NCI-H146 (cell line): ENCODE measurements at places on chromosomes 11 and 22.

DNA sequence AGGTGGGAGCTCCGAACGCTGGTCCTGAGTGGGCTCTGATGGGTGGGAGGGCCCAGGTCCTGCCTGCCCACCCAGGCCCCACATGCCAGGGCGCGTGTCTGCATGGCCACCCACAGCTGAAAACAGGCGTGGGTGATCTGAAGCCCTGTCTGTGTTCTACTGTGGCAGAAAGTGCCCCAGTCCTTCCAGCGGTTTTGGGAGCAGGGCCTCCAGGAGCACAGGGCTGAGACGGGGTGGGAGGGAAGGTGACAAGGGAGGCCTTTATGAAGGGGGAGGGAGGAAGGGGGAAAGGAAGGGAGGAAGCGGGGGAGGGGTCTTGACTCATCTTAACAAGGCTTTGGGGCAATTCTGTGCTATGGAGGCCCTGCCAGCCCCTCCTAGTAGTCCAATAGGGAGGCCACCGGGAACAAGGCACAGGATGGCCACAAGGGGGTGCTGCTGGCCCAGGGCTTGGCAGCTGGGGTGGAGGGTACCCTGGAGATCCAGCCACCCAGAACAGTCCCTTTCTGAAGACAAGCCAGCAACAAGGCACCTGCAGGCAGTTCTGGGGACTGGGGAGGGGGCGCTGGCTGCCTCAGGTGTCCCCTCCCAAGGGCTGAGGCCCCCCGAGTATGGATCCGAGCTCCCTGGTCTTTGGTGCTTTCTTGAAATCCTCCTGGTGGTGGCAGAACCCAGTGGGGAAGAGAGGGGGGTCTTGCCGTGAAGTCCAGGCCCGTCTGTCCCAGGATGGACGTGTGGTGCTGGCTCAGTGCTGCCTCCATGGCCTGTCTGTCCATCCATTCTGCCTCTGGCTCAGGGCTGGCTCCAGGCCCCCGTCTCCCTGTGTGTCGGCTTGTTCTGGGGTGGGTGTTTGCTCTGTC lies 6.3 kb upstream of the FADS3 start:
- DNase-seq: peak; percentile 62

DNA sequence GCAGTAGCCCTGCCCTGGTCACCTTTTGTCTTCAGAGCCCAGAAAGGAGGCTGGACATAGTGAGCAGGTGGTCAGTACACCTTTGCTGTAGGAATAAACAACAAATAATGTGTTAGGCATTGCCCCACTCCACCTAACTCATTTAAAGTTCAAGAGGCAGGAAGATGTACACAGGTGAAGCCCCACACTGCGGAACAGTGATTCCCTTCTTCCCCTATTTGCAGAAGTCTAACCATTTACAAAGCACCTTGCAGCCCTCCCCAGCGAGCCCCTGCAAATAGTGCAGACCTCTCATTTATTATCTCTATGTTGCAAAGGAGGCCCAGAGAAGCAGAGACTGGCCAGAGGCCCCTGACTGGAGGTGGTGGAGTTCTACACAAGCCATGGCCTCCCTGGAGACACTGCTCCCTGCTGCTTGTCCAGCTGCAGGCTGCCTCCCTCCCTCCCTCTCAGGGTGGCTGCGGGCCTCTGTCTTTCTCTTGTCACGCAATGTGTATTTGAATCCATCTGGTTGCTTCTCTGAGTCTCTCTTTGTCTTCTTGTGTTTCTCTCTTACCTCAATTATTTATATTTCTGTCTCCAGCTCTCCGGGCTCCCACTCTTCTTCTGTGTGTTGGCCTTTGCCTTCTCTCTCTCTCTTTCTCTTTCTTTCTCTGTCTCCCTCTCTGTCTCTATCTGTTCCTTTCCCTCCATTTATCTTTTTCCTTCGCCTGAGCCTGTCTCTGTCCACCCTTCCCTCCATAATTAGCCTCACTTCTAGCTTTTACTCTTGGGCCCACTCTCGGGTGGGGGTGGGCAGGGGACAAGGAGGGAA lies 59.1 kb upstream of the PRDM11 start:
- DNase-seq: peak; percentile 96

DNA sequence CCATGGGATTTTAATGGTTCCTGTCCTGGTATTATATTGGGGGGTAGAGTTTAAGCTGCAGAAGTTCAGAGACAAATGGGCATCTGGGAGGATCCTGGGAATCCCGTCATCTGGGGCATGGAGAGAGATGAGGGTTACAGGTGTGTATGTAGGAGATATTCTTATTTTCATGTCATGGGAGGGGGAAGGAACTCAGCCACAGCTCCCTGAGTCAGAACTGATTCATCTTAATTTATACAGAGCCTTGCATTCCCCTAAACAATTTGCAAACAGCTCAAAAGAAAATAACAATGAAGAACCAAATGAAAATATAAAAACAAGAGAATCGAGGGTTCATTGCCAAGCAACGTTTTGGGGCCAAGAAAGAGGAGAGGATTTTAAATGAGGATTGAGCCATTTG lies 155.9 kb upstream of the TBCEL start:
- DNase-seq: no peak

DNA sequence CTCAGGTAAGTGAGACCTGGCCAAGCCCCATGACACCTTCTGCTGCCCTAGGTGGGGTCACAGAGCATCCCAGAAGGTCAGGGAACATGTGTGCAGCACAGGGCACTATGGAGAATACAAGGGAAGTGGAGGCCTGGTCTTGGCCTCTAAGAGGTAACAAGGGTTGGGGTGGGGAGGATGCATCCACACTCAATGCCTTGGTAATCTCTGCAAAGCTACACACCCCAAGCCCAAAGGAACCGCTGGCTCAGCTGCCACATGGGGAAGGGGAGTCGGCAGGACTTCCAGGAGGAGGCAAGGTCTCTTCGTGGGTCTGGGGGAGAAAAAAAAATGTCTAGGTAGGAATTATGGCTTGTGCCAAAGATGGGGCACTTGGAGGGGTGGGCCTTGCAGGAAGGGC lies 17.3 kb downstream of the CD5 start:
- no peak for DNase-seq

DNA sequence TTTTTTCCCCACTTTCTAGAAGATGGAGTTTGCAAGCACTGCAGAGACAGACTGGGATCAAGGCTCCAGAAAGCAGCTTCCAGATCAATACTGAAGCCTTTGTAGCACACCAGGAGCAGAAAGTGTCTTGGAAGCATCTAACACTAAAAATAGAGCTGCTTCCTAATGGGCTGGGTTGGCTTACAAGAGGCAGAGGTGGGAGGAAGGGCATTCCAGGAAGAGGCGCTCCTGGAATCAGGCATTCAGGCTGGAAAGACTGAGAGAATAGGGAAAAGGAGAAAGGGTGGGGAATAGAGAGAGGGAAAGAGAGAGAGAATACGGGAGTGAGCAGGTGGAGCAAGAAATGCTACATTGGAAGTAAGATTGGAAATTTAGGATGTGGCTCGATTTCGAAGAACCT lies 395.9 kb downstream of the OPCML start:
- DNase-seq: no peak

DNA sequence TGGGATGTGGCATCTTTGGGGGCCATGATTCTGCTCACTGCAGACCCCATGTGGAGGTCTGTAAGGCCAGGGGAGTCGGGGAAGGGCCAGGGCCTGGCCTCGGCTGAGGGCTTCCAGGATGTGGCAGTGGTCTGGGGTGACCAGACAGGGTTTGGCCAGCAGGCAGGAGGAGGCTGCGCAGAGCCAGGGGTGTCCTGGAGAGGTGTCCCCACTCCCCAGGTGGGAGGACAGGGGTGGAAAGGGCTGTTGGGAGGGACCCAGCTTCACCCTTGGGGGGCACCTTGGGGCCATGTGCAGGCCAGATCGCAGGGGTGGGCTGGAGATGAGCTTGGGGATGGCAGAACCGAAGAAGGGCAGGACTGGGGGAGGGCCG lies 3.4 kb downstream of the PANX2 start:
- DNase-seq: no peak

DNA sequence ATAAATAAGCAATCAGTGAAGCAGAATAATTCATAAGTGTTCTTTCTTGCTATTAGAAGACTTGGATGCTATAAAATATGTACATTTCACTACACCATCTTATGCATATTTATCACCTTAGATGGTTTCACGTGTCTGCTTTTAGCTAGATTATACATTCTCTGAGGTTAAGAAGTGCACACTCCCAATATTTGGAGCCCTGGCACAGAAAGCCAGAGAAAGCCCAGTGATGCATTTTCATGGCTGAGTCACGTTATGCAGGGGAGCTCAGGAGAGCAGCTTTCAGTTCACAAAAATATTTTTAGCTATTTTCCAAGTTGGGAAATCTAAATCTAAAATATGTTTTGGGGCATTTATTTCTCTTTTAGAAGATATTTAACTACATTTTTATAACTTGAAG lies 5.1 kb upstream of the TP53AIP1 start:
- DNase-seq: no peak

GRCh38 chr22:37260901-37261336 lies 16.9 kb upstream of the RAC2 start:
- peak; percentile 16 for DNase-seq

- no peak for DNase-seq
Measured at GRCh38 chr11:32884770-32885384, 7.7 kb upstream of the QSER1 start.

GRCh38 chr11:46657186-46657585 lies 39.8 kb downstream of the ATG13 start:
- no peak for DNase-seq

DNA sequence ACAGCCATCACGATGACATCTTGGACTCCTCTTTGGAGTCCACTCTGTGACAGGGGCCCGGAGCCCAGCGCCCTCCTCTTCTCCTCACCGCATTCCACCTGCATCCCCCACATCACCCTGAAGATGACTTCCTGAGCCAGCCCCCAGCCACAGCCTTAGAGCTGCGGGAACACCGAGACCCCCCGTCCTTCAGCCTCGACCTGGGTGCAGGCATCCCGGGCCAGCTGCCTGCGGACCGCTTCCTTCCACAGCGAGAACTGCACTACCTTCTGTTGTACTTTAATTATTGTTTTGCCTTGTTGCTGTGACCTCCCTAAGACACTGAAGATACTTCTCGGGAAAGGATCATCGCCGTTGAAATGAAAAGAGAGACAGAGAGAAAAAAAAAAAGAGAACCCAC lies 42.1 kb downstream of the DBX1 start:
- DNase-seq: no peak
